ENCODE measurements at places on chromosomes 3 and 15.

- DNase-seq: no peak
Measured at GRCh38 chr15:91216000-91216399, 115.9 kb downstream of the SV2B start.

GRCh38 chr3:153757839-153758238 lies 363.4 kb upstream of the ARHGEF26 start:
- DNase-seq: no peak

DNA sequence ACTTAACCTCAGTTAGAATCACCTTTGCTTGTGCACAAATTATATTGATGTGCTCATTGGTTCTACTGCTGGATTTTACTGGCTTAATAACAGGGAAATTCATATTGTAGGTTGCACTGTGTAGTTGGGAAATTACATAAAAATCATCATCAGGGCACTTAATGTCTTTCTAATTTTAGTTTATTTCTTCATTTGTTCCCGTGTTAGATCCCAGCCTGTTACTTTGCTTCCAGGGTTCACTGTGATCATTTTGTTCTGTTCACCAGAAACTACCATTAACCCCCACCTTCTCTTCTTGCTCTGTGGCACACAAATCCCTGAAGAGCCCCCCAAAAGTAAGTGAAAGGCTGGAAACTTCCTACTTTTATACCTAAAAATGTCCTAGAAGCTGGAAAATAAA lies 80.4 kb downstream of the RARB start:
- no peak for DNase-seq

GRCh38 chr15:88509964-88510363 lies 36.5 kb downstream of the DET1 start:
- DNase-seq: no peak

DNA sequence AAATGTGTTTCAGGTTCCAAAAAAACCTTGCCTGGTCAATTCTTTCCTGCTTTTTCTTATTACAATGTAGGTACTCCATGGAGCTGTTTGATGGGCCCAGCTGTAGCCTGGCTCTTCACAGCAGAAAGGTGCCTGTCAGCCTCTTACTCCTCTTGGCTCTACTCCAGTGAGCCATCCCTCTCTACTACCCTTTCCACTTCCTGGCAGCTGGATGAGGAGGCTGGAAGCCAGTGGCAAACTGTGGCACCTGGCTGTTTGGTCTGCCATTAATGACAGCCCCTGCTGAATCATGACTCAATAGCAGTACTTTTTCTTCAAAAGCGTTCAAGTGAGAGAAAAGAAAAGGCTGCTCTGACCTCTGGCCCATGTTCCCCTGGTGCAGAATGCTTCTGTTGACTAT lies 618.1 kb downstream of the PYDC2 start:
- no peak for DNase-seq

GRCh38 chr3:149600634-149601033 lies 57.2 kb downstream of the WWTR1 start:
- DNase-seq: no peak

DNA sequence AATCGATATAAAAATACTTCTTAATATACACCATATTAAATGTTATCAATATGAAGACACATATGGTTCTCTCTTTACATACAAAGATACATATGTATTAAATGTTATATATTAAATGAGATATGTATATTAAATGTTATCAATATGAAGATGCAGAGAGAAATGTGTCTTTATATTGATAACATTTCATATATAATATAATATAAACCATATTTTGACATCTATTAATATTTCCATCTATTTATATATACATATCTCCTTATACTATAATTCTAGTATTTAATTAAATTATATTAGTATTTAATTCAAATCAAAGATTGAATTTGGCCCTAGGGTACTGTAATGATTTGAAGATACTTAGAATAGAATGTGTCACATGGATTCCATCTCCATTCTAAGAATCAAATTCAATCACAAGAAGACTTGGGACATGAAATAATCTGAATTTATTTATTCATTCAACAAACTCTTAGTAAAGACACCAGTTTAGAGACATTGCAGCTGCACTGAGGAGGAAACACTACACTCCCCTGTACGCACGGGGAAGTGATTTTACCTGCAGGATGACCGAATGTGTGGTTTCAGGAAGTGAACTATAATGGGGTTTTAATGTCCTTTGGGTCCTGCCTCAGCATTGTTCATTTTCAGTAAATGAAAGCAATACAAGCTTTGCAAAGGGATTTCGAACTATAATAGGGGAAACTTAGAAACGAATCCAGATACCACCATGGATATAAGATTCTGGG lies 365.1 kb downstream of the MECOM start:
- no peak for DNase-seq

- peak; percentile 41 for DNase-seq
Measured at GRCh38 chr3:67357610-67358458, 296.6 kb downstream of the SUCLG2 start.

DNA sequence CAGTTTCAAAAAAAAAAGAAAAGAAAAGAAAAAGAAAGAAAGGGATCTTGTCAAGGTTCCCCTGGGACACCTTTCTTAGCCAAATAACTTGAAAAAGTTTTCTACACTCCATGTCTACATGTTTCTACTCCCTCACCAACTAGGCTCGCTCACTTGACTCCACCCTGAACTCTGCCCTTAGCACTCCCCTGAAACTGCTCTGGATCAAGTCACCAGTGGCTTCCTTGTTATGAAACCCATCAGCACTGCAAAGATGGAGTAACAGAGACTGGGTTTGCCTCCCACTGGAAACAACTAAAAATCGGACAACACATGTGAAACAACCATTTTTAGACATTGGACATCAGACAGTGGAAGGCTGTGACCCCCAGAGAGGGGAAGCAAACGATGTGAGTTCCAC lies 36.8 kb downstream of the TMEM40 start:
- no peak for DNase-seq

DNA sequence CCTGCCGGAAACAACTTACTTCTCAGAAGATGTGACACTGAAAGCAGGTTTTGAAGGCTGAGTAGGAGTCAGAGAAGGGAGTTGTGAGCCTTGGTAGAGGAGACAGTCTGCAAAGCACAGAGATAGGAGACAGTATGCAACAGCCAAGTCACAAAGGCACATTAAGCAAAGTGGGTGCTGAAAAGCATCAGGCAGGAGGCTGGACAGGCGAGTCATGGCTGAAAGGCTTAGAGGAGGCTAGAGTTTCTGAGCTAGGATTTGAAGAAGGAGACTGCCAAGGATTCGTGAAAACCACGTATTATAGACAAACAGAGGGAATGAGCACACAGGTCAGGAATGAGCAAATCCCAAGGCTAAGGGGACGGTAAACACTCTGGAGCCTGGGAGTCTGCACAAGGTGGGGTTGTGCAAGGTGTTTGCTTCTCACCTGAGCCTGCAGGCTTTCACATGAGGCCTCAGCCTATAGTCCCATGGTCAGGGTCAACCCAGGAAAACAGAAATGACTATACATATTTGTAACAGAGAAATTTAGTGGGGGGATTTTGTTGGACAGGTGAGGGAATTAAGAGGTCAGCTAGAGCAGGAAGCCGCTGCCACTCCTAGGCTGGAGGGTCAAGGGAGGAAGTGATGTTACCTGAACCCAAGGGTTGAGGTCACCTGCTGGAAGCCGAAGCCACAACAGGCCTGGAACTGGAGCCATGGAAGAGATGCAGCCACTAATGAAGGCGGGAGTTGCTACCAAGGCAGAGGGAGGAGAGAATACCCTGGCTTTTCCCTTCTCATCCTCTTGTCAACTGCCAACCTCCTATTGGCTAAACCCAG lies 23.1 kb upstream of the TRIM71 start:
- peak; percentile 54 for DNase-seq

DNA sequence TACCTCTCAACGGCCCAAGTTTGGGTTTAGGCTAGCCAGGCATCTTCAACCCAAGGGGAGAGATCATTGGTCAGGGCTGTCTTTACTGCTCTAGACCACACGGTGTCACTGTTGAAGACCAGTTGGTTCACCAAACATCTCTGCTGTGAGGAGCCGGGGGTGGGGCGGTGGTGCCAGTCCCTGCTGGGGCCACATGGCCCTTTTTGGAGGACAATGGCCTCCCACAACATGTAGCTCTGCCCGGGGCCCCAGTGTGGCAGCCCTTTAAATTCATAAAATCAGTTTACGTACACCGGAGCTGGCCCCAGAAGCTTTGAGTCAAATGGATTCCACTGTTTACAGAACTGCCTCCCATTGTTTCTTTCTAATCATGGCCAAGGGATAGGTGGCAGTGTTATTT lies 19.1 kb upstream of the TM4SF18 start:
- DNase-seq: peak; percentile 63

DNA sequence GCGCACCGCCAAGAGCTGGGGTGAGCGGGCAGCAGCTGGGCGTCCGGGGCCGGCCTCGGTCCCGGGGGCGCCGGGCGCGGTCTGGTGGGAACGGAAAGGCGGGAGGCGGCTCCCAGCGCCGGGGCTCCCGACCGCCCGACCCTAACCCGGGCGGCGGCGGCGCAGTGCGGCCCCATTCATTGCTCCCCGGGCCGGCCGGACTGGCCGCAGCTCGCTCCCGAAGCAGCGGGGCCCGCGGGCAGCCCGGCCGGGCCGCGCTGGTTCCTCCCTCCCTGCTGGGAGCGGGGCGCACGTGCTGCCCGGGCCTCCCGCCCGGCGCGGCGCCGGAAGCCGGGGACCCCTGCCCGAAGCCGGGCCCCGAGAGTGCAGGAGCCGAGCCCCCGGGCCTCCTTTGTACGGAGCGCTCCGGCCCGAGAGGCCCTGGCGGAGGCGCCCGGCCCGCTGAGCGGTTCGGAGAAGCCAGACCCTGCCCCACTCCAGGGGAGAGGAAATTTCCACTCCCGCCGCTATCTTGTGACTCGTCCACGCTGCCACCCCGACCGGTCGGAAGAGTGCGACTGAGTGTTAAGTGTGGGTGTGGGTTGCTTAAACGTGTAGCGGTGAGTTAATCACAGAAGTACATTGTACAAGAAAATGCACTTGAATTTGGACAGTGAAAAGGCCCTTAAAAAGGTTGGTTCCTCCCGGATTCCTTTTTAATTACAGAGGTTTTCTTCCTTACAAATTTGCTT lies 613 bp downstream of the ATP1B3 start:
- peak; percentile 54 for DNase-seq

DNA sequence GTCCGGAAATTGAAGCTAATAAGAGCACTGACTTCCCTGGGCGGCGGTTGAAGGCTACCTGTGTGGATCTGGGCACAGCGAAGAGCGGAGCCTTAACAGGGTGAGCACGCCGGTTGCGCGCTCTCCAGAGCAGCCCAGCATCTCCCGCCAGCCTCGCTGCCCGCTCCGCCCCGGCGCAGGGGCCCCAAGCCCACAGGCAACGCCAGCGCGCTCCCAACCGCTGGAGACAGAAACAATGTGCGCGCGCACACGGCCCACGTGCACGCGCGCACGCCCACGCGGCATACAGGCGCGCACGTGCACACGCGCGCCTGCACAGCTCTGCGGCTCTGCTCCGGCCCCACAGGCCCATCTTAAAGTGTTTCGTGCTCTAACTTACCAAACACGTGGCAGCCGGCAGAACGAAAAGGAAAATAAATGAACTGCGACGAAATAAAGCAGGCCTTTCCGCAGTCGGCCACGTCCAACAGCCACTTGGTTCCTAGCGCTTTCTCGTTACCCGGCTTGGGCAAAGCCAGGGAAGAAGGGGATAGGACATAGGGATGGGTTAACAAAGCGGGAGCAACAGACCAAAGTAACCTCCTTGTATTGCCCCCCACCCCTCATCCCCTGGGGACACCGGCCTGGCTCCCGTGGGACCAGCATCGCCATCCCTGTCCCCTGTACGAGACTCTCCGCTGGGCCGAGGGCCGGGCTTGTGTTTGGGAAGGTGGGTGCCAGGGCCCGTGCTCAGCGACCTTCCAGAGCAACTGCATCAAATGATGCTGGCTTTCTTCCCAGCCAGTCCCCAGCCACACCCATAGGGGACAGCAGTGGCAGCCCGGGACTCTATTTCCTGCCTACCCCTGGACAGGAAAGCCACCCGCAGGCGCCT lies 203.7 kb downstream of the ABHD5 start:
- DNase-seq: peak; percentile 81

GRCh38 chr3:70973558-70973957 lies 610.0 kb downstream of the FOXP1 start:
- no peak for DNase-seq

GRCh38 chr3:139252719-139253118 lies 91.1 kb upstream of the MRPS22 start:
- no peak for DNase-seq

GRCh38 chr3:139764936-139765335 lies 87.2 kb upstream of the NMNAT3 start:
- peak; percentile 53 for DNase-seq

DNA sequence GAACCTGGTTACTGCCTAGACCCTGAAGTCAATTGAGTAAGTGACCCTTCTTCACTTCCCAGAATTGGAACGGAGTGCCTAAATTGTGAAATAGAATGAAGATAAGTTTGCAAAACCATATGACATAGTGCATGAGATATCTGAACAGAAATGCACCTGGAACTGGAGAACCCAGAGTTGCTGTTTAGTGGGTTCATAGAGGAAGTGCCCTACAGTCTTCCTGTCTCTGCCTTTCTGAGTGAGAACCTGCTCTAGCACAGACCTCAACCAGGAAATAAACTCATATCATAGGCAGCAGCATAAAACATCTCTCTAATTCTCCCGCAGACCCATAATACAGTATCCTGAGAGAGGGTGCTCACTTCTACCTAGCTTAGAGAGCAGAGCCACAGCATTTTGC lies 82.9 kb downstream of the EOMES start:
- no peak for DNase-seq

DNA sequence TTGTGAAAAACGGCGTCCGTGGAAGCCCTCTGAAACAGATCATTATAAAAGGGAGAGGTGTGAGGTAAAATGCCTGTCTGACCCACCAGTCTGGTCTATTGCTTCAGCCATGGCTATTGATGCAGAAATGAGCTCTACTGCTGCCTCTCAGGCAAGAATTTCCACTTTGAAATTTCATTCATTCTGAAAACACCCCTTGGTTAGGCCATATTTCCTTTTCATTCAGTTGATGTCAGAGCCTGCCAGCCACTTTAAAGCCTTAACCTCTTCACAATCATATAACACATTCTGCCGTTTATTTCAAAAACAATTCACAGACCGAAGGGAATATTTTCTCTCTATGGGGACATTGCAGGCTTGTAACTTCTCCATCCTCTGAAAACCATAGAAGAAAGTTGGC lies 71.9 kb downstream of the FOXB1 start:
- no peak for DNase-seq

DNA sequence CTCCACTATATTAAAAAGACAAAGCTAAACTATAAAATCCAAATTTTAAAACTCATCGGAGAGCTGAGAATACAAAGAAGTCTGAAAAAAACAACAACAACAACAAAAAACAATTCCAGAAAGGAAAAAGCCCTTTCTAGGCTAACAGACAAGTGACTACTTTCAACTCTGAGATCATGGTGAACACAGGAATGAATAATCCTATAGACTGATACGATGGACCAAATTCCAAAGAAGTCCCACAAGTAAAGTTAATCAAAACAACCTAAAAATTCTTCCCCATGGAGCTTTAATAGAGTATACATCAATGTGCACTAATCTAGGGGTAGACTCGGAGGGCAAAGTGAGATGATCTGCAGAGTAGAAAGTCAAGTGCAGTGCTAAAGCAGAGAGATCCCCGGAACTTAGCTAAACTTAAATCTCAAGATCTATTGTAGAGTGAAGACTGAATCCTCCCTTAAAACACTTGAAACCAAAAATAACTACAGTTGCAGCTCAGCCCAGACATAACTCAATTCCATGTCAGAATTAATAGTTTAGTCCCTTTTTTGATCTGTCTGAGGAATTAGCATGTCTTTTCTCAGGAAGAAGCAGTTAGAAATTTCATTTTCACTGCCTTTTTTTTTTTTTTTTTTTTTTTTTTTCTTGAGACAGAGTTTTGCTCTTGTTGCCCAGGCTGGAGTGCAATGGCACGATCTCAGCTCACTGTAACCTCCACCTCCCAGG lies 43.5 kb downstream of the MYO9A start:
- DNase-seq: no peak

All from AG08396 (cell line).